ENCODE measurements at places on chromosomes 1 and 21.

GRCh38 chr1:9590201-9590600 lies 1.5 kb downstream of the TMEM201 start:
- DNase-seq, result no peak

GRCh38 chr1:8889925-8890785 lies 11.7 kb upstream of the ENO1 start:
- DNase-seq, result no peak

- DNase-seq, result no peak
Measured at GRCh38 chr1:163656095-163656759, 334.5 kb downstream of the NUF2 start.

DNA sequence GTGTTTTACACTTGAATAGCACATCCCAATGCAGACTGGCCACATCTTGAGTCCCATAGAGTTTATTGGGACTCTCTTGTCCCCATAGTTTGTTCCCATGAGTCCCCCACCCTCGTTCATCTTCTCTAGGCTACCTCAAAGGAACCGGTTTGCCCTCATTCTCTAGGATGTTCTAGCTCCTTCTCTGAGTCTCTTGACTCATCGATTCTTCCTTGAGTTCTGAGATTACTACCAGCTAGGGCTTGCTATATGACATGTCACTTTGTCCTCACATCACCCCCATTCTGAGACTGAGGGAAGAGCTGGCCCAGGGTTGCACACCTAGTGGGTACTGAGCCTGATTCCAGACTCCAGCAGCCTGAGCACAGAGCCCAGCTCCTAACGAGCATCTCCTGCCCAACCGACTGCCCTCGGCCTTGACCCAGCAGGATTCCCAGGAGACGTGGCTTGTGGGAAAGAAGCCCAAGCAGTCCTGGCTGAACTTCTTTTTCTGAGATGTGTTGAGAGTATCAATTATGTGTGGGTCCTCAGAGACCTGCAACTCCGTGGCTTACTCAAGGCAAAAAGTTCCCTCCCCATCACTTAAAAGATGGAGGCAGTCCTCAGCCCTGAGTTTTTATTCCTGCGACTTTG lies 42.0 kb downstream of the TMEM51 start:
- DNase-seq, result no peak
